ENCODE measurements at places on chromosomes 2 and 18. TPM values are rescaled to one million over a fixed set of nuclear protein-coding genes. Genes with fewer than 3 reads are reported as not detected.
A peak's percentile ranks its signal among the peaks of the same experiment; 100 is the strongest.

DNA sequence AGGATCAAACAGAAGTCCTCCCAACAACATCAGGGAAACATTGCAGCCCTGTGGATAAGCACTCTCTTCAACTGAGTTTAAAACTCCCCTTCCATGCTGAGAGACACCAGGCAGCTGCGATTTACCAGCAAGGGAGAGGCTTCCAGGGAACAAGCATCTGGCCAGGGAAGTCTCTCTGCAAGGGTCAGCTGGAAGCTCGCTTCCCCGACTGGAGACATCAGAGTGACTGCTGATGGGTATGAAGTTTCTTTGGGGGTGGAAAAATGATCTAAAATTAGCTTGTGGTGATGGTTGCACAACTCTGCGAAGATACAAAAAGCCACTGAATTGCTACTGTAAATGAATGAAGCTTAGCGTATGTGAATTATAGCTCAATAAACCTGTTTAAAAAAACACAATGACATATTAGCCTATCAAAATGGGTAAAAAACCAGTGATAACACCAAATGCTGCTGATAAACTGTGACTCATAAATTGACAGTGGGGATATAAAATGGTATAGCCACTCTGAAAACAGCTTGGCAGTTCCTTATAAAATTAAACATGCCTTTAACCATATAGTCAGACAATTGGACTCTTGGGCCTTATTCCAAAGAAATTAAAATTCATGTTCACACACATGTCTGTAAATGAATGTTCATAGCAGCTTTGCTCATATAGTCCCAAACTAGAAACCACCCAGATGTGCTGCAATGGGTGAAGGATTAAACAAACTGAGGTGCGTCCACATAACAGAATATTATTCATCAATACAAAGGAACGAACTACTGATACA is 1082.0 kb downstream of the SOCS6 start:
- no peak overlapping the region for H3K4me3 ChIP-seq
- H3K27ac ChIP-seq = no peak overlapping the region
- no peaks in the 10 kb centered on the region for H3K4me1 ChIP-seq
- no peaks in the 10 kb centered on the region for H3K27me3 ChIP-seq

ICA1L gene
- total RNA-seq = 0.54 TPM

CD8A gene
- total RNA-seq = 1.6 TPM

GRCh38 chr2:132374551-132374950 is 42.1 kb upstream of the GPR39 start:
- H3K27ac ChIP-seq = peak overlapping the region; percentile 52
- no peaks in the 10 kb centered on the region for H3K36me3 ChIP-seq
- no peak overlapping the region for H3K4me3 ChIP-seq
- no peak for DNase-seq

SLC4A3 gene
- total RNA-seq = 0.47 TPM

DNA sequence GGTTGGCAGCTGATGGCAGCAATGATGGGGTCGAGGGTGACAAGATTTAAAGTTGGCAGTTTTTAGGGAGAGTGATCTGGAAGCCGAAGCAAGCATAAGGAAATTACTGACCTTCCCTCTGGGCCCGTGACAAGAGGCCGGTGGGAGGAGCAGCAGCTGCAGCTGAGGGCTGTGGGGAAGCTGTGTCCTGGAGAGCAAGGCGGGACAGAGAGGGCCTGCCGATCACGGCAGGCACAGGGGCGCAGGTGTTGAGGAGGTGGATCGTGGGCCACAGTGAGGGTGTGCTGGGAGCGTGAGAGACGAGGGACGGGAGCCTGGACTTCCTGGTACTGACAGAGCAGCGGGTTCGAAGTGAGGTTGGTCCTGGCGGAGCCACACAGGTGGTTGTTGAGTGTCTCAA is 31.0 kb downstream of the TRAF3IP1 start:
- H3K27ac ChIP-seq = no peak overlapping the region
- no peak for DNase-seq
- no peaks in the 10 kb centered on the region for H3K36me3 ChIP-seq
- no peaks in the 10 kb centered on the region for H3K4me1 ChIP-seq
- H3K27me3 ChIP-seq = no peaks in the 10 kb centered on the region
